ENCODE measurements at places on chromosomes 4 and X.
A peak's percentile ranks its signal among the peaks of the same experiment; 100 is the strongest.

- no peak for DNase-seq
These were observed 1402.4 kb downstream of the FAM133A start for GRCh38 chrX:95076449-95076848.

- peak; percentile 40 for DNase-seq
These were observed 163.9 kb upstream of the NOCT start for GRCh38 chr4:138851391-138852335.

DNA sequence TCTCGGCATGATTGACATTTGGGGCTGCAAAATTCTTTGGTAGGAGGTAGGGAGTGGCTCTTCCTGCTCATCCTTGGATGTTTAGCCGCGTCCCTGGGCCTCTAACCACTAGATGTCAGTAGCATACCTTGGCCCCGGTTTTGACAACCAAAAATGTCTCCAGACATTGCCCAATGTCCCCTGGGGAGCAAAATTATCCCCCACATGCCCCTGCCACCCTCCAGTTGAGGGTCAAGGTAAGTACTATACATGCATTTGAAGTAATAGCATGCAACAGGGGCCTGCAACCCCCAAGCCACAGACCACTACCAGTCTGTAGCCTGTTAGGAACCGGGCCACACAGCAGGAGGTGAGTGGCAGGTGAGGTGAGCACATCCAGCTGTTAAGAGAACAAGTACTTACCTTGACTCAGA lies 17.6 kb upstream of the KIAA1210 start:
- no peak for DNase-seq

GRCh38 chr4:30720021-30720660 lies at the start of gene PCDH7:
PCDH7 (plus strand) TSS chr4:30720369; CDS start chr4:30721423, 1,054 bp downstream.
- DNase-seq, result no peak

DNA sequence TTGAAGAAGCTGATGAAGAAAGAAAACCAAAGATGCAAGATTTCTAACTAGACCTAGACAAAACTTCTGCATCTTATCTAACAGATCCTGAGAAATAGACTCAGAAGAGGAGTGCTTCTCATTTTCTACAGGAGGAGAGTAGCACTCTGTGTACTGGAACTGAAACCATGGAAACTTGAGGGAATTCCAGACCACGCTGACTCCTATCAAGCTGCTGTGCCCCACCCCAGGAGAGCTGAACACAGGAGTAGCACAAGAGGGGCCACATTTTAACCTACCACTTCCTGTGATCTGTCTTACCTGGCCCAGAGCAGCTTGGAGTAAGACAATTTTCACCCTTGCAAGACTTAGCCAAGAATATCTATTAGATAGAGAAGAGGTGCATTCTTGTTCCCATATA lies 248.9 kb downstream of the SCFD2 start:
- DNase-seq, result no peak

- no peak for DNase-seq
These were observed 94.5 kb downstream of the ANXA3 start for GRCh38 chr4:78645853-78646757.

DNA sequence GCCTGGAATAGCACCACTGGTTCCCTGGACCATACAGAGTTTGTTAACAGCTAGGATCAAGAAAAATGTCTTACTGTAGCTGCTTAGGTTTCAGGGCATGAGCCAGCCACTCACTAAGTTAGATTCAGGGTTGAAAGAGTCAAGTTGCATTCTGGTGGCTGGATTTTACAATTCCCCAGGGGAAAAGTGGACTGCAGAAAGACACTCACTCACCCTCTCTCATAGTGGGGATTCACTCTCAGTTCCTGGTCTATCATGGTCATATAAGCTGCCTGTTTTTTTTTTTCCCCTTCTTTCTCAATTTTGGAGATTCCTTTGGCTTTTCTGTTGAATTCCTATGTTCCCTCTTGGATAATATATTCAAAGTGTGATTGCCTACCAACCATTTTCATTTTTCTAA lies 744.2 kb upstream of the GRIA3 start:
- DNase-seq, result no peak

DNA sequence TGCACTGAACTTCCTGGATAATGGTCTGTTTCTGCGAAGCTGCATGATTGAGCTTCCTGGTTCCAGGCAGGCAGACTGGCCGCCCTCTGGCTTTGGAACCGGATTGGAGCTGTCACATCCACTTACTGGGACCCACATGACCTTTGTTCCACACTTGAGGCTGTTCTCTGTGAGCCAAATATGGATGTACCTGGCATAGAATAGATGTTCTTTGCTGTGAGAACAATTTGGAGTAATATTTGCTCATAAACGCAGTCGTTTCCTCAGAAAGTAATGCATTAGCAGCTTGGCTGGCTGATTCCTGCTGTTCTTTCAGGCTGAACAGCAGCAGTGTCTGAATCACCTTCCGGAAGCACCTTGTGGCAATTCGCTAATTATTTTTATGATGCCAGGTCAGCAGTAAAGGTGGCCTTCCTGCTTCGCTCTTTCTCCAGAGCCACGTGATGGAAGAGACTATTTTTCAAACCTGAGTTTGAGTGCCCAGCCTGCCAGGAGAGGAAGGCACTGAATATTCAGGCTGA lies 78.1 kb upstream of the BOD1L1 start:
- DNase-seq, result peak; percentile 73

GRCh38 chr4:107931775-107932321 lies 499 bp downstream of the CYP2U1 start:
- no peak for DNase-seq

GRCh38 chr4:162959046-162959445 lies 207.6 kb downstream of the NAF1 start:
- DNase-seq, result no peak

DNA sequence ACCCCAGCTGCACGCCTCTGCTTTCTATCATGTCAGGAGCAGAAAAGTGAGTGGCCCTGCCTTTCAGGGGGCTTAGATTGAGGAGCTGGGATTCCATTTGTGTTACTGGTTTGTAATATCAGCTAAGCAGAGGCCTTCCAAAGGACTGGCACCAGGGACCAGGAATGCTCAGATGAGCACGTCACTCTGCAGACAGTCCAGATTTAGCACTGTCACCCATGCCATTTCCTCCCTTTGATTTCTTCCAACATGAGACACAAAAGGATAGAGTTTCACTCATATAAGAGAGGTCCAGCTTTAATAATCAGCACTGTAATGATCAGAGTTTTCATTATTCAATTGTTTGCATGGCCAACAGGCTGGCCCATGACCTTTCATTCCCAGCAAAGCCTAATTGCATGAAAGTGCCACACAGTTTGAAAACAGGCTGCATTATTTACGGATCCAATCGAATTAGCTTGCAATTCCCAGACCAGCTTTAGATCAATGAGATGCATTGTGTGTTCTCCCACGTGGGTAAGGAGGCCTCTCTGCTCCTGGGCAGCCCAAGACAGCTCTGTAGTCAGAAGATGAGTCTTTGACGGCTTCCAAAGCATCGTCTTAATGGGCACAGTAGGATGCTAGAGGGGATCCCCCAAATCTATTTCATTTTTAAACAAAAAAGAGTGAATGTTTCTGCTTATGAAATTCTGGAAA lies 9.8 kb upstream of the SLC2A9 start:
- no peak for DNase-seq

GRCh38 chr4:94307231-94307871 lies 35.3 kb downstream of the HPGDS start:
- DNase-seq, result no peak

GRCh38 chr4:48311896-48312295 lies 29.4 kb upstream of the SLAIN2 start:
- no peak for DNase-seq

DNA sequence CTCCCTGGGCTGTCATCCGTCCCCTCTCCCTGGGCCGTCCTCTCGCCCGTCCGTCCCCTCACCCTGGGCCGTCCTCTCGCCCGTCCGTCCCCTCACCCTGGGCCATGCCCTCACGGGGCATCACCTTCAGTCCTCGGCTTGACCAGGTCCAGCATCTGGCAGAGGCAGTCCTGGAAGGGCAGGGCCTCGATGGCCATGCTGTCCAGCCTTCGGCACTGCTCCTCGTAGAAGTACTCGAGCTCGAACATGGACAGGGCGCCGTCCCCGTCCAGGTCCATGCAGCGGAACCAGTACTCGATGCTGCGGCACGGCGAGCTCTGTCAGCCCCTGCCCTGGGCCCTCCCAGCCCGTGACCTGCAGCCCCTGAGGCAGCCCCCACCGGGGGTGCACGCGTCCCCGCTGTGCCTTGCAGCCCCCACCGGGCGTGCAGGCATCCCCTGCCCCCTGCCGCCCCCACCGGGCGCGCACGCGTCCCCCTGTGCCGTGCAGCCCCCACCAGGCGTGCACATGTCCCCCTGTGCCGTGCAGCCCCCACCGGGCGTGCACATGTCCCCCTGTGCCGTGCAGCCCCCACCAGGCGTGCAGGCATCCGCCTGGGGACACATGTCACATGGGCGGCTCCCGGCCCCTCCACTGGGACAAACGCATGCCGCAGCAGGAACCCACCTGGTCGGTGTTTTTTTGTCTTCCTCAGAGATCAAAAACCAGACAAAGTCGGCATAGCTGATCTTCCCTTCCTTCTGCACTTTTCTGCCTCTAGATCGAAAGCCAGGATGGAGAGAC lies 22.2 kb upstream of the GTPBP6 start:
- DNase-seq, result no peak

DNA sequence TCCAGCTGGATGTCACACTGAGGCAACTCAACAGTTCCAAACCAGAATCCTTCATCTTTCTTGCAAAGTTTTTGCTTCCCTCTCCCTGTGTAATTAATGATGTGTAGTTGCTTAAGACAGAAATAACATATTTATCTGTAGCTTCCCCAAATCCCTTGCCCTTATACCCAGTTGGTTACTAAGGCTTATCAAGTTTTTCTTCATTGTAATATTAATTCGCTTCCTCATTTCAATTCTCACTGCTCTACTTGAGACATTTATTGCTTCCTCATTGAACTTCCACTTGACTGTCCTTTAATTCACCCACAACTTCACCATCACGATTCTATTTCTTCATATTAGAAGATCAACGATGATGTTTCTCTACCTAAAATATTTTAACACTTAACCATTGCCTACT lies 386.6 kb upstream of the CPEB2 start:
- DNase-seq, result no peak

GRCh38 chrX:53195401-53195800 lies 29.6 kb downstream of the KDM5C start:
- no peak for DNase-seq

GRCh38 chr4:185099940-185100339 lies 43.1 kb upstream of the SLC25A4 start:
- no peak for DNase-seq

DNA sequence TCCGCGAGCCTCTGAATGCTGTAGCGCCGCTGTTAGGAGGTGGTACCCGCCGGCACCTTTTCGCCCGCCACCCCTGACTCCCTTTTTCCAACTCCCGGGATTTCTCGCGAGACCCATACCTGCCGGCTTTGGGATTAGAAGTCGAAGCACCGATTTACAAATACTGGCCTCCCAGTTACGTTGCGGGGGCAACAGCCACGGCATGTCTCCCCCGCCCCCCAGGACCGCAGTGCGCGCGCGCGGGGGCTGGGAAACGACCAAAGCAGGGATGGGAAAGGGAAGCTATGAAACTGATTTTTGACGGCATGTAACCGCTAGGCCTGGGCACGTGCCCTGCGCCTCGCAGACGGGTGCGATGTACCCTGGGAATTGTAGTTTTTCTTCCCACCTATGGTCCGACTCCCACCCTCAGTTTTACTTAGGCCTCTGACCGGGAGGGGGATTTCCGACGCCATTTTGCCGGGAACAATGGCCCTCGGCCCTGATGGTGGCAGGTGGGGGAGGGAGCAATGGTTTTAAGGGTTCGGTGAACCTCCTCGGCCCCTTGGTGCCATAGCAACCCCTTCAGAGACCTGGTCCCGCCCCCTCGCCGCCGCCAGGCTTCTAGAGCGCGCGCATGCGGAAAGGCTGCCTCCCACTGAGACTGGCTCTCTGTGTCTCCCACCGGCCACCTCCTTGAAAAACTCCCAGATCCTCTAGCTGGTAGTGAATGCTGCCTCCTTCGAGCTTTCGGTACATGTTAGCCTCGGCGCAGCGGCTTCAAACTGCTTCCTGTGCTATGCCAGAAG lies 772 bp upstream of the WNK3 start:
- peak; percentile 89 for DNase-seq
